ENCODE measurements at places on chromosomes 11 and 22. TPM values are rescaled to one million over a fixed set of nuclear protein-coding genes. Genes with fewer than 3 reads are reported as not detected.

Gene MACROD1
- 19.9 TPM for total RNA-seq

Gene NARS2
- 17.9 TPM for total RNA-seq

Gene RFPL3
- not detected for total RNA-seq

Gene PDE2A
- total RNA-seq: 3.6 TPM

Gene MTCH2
- total RNA-seq: 192 TPM

Data from HT1080 (cell line).